ENCODE measurements at places on chromosomes 12 and 14.

DNA sequence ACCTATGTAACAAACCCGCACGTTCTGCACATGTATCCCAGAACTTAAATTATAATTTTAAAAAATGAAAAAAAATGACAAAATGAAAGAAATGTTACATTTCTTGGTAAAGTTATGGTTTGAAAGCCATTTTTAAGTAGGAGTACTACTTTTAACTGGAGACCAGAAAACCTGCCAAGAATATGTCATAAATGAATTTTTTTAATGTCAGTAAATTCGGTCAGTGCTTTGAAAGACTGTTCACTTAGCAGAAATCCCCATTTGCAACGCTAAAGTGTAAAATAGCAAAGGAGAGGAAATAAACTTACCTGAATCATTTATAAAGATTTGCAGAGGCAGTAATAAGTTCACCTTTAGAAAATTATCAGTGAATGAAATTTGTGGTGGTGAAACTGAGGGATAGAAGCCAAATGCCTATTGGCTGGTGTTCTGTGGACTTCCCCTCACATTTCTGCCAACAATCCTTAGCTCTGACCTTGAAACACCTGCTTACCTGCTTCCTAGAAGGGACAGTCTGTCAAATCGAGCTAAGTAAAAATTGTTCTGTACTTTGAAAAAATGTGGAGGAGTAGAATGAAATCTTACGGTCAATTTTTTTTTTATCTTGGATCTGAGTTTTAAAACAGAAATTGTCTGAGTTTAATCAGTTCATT, 714.2 kb downstream of the SLC6A15 start:
- no peak for DNase-seq

- DNase-seq = peak; percentile 40
Observed at GRCh38 chr12:96241846-96242256, 47.7 kb downstream of the ELK3 start.

GRCh38 chr12:83818881-83819280, 1093.7 kb downstream of the SLC6A15 start:
- no peak for DNase-seq

- DNase-seq = no peak
Observed at GRCh38 chr14:94009767-94010166, 12.7 kb downstream of the CCDC197 start.

- no peak for DNase-seq
Observed at GRCh38 chr14:76884394-76884793, 58.2 kb downstream of the LRRC74A start.

DNA sequence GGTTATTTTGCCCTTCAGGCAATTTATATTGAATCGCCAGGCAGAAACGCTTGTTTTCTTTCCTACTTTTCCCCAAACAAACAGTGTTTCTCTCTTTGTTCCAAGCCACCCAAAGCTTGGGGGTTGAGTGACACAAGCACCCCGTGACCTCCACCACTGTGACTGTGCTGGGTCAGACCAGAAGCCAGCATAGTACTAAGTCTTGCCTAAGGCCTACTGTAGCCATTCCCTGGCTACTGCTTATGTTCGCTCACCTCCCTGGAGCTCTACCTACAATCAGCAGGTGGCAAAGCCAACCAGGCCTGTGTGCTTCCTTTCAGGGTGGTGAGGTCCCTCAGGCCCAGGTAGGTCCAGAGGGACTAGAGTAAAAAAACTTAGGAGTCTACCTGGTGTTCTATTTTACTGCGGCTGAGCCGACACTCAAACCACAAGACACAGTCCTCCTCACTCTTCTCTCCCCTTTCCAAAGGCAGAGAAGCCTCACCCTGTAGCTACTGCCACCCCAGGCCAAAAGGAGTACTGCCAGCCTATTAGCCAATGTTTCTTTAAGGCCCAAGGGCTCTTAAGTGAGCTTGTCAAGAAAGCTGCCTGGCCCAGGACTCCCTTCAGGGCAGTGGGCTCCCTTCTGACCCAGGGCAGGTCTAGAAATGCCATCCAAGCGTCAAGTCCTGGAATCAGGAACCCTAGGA, 411.8 kb upstream of the MIS18BP1 start:
- DNase-seq = no peak

GRCh38 chr12:93537769-93538168, 34.7 kb upstream of the SOCS2 start:
- no peak for DNase-seq

DNA sequence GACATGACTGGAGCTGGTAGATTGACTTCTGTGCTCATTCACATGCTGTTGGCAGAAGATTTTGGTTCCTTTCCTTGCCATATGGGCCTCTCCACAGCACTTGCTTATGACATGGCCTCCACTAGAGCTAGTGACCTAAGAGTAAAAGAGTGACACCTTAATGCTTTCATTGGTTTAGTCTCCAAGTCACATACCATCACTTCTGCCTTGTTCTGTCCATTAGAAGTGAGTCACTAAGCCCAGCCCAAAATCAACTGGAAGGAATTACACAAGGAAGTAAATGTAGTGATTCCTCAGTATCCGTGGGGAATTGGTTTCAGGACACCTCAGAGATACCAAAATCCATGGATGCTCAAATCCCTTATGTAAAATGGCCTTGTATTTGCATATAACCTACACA, 81.3 kb downstream of the PPHLN1 start:
- DNase-seq = no peak

- DNase-seq = no peak
Observed at GRCh38 chr14:37712976-37713431, 117.6 kb downstream of the TTC6 start.

- no peak for DNase-seq
Observed at GRCh38 chr14:78593949-78594348, 423.8 kb downstream of the NRXN3 start.

DNA sequence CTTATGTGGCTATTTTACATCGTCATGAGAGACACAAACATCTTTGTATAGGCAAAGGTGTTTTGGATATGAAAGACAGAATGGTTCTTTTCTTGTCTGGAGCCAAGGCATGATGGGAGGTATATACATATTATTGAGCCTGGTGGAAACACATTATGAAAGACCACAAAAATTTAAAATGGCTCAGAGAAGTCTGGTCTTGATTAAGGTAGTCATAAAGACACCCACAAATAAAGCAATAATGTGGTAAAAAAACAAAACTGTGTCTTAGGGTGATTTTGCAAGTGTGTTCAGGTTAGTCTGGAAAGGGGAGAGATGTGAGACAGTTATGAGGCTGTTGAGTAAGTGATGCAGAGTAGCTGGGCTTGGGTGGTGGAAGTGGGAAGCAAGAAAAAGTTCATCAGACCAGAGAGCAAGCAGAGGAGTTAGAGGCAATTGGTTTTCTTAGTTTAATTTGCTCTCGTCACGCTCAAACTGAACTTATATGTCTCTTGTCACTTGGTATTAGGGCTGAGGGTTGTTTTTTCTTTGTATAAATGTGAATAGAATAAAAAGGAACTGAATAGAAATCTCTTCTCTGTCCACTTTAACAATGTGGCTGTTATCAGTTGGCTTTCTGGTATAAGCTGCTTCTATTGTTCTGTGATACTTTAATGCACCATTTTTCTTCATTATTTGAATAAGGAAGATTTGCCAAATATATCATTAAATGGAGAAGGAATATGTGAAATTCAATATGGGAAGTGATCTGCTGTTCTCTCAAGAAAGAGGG, 115.0 kb downstream of the AKAP6 start:
- no peak for DNase-seq

DNA sequence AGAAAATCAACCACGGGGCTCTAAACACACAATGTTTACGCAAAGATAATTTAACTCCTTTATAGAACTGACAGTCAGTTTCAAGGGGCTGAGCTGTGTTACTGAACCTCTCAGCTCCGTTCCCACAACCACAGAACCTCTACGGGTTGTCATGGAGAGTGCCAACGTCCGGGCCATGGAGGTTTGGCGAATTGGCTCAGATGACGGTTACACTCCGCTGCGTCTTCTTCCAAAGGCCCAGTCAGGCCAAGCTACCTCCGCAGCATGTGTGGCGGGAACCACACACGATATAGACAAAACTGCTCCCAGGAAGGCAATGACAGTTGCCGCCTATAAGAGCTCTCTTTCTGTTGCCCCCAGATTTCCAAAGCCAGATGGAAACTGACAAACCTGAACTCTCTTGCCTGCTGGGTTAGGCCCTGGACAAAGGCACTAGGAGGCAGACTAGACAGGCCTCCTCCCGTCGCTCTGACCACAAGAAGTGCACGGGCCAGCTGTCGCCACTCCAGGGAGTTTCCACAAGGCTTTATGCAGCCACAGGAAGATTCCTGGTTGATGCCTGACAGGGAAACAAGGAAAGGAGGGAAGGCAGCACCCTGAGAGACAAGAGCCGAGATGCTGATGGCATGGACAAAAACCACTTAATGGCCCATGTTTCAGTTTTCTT, 30.3 kb downstream of the CCDC88C start:
- DNase-seq = no peak

- DNase-seq = no peak
Observed at GRCh38 chr14:103634156-103634555, 5.1 kb downstream of the KLC1 start.

DNA sequence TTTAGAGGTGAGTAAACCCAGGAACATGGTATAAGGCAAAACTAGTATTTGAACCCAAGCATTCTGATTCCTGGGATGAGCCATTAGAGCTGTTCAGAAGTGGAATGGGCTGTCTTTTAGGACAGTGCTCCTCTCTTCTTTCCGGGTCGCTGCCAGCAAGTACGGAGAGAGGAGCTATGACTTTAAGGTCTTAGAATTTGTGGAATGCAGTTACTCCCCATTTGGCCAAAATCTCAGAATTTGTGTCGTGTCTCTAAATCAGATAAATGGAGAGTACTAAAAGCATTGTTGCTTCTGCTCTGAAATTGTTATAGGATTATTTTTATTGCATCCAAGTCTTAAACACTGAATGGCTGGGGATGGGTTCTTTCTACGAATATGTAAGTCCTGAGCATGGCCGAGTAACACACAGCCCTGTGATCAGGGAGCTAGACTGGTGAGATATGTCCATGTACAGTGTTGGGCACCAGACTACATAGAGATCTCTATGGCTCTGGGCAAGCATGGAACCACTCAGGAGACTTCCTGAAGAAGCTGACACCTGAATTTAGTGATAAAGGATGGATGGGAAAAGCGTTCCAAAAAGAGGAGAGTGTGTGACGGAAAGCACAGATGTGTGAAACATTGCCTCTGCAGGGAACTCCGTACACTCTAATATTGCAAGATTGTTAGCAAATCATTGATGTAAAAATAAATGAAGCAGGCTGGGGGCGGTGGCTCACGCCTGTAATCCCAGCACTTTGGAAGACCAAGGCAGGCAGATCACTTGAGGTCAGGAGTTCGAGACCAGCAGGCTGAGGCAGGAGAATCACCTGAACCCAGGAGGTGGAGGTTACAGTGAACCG, 184.7 kb downstream of the SRGAP1 start:
- no peak for DNase-seq

DNA sequence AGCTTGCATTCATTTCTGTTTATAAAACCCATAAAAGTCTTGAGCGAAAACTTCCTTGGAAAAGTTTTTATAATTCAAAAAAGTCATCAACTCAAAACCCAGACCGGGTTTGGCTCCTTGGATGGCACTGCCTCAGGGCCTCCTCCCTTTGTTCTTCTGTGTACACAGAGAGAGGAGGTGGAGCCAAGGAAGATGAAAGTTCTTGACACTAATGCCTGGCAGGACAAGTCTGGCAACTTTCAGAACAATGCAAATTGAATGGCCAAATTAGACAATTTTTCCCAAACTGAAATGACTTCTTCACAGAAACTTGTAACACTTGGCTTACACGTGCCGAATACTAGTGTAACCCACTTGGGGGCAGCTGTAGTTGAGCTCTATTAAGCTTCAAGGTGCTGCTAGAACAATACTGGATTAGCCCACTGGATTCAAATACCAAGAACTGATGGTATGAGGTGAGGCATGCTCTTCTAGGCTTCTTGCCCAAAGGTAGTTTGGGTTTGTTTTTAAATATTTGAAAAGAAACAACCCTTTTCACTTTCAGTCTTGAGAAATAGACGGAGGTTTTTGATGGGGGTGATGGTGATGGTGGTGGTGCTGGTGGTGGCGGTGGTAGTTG, 86.6 kb upstream of the FRMD6 start:
- DNase-seq = no peak

GRCh38 chr14:54309615-54310014, 87.2 kb upstream of the CDKN3 start:
- no peak for DNase-seq

- no peak for DNase-seq
Observed at GRCh38 chr12:13095266-13095995, 8.0 kb downstream of the GSG1 start.

GRCh38 chr12:39490500-39491282, 47.8 kb upstream of the KIF21A start:
- no peak for DNase-seq

- no peak for DNase-seq
Observed at GRCh38 chr14:68564191-68564825, 228.6 kb downstream of the ZFP36L1 start.

DNA sequence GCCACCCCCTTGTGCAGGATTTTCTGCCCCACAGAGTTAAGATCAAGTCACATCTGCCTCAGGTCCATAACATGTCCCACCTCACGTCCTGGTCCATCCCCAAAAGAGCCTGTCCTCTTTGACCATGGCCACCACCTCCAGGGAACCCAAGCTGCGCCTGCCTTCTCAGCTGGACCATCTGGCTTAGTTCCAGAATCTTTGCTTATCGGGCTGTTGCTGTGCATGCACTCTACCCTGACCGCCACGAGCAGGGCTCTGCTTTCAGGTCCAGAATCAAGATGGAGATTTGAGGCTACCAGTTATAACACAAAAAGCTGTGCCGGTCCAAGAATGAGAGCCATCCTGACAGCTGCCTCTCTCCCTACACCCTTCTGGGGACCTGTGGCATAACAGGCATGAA, 326.7 kb downstream of the DPF3 start:
- DNase-seq = no peak

DNA sequence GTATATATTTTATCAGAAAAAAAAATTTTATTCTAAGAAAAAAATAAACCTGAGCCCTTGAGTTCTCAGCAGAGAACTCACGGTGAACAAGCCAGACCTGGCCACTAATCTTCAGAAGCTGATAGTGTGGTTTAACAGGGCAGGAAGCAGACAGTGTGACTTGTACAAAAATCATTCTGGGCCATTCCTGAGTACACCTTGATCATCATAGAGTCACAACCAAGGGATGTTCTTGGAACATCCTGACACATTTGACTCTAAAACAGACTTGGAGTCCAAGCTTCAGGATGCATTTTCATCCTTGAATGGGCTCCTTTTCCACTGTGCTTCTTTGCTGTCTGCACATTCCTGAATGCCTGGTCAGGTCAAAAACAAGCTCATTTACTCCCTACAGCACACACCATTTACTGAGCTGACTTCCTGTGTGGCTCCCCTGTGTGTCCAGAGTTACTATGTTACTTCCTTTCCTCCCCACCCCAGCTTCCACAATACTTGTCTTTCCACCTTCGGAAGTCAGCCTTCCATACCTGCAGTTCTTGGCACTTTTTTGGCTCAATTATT, 112.0 kb downstream of the ANO6 start:
- DNase-seq = no peak

GRCh38 chr12:75831402-75831801, 200.2 kb downstream of the PHLDA1 start:
- DNase-seq = no peak

- DNase-seq = no peak
Observed at GRCh38 chr12:57224973-57225679, 4.4 kb upstream of the SHMT2 start.

Measured in activated CD4-positive, alpha-beta T cell treated with anti-CD3 and anti-CD28 coated beads, Interleukin-2, amount 50 U/mL, for 24 hours (primary cell).